ENCODE measurements at places on chromosomes 16 and 17.

DNA sequence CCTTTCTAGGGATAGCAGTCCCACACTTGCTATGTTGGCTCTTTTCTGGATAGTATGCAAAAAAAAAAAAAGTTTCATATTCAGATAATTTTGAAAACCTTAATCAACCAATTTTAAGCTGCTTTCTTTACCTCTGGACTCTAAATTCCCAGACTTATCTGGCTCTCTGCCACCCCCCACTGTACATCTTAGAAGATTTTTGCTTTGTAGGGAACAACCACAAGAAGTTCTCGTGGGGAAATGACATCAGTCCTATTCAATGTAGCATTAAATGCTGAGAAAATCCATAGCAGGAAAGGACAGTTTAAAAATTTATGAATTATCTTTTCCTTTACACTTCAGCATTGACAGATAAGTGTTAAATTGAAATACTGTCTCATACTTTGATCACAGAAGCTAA lies 562.7 kb upstream of the HSBP1 start:
- no peak for DNase-seq

DNA sequence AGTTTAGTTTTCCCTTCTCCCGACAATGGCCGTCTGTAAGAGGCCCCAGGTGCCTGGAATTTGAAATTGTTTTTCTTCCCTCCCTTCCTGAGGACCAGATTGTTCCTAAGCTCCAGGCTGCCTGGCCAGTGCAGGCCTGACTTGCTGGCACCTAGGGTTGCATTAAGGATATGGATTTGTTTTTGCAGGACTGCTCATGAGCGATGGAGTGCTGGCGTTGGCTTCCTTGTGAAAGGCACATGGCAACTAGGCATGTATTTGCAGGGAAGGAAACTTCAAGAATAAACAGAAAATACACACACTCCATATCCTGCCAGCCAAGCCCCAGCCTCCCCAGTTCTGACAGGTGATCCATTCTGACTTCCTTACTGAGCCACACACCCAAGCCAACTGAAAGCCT lies 25.5 kb upstream of the SOX9 start:
- DNase-seq = no peak

- DNase-seq = no peak
These were observed 11.4 kb downstream of the ASPHD1 start for GRCh38 chr16:29911676-29912010.

- no peak for DNase-seq
These were observed 5.6 kb downstream of the ALOX15 start for GRCh38 chr17:4635823-4636375.

DNA sequence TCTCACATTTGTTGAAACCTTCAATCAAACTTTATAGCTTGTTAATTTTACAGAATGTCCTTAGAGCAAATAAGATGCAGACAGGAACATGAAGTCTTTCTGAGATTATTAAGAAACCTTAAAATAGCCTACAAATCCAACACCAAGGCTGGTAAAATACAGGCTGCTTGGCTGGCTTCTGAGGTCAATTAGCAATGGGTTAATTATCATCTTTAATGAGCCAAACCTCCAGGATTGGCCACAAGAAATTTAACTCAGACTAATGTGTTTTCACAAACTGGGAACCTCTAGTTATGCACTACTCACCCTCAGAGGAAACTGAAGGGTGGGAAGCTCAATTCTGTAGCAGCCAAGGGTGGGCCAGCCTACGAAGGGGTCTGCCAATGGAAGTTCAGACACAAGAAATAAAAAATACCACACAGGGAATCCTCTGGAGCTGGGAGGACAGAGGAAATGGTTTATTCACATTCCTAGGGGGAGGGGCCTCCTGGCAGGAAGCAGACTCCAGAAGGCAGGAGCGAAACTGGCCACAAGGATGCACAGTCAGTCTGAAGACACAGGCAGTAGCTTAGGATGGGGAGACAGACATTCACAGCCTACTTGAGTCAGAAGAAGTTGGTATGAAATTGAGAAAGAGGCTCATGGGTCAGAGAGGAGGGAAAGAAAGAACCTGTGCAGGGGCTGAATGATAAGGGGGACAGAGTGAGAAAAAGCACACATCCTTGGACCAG lies 36.1 kb downstream of the HIC1 start:
- DNase-seq = peak; percentile 94

DNA sequence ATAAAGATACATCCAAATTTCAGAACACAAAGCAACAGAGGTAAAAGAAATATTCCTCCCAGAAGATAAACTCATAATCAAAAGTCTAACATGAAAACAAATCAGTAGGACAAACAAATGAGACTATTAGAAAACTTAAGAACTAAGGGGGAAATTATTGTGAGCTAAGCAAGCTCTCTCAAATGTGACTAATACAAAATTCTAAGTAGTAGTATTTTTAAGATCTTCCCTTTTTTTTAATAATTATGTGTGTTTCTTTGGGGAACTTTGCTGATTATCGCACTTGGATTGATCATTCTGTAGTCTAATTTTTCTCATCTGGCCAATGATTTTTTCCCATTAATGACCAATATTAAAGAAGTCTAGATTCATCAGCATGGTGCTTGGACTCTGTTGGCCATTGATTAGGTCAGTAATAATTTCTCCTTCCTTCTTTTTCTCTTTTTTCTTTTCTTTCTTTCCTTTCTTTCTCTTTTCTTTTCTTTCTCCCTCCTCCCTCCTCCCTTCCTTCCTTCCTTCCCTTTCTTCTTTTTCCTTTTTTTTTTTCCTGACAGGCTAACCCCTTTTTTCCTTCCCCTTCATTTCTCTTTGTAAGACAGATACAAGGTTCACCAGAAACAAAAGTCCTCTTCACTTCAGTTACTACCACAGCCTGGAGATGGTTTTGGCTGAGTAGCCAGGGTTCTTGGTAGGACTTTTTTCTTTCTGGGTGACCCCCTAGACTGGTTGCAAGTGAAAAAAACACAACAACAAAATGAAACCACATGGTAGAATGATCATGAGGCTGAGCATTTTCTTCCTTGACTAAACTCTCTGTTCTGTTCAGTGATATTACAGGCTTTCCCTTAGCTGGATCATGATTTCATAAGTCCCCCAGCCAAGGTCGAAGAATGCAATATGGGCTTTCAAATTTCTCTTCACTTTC lies 2.9 kb upstream of the ABCA6 start:
- DNase-seq = no peak

GRCh38 chr17:61684172-61684571 lies 93.2 kb upstream of the NACA2 start:
- no peak for DNase-seq

DNA sequence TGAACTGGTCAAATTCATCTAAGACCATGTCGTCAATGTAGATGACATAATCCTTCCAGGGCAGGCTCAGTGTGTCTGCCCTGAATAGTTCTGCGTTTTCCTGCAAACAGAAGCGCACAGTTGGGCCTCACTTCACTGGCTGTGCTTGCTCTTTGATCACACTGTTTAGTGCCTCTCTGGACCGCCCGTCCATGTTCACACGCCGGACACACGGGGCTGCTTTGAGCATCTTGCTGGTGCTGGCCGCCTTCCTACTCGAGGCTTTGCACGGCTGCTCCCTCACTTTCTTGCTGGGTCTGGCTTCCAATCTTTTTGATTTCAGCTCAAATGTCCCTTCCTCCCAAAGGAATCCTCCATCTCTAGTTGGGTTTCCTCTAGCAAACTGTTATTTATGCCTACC lies 37.4 kb downstream of the DNAH17 start:
- no peak for DNase-seq
